MM.1S (cell line): ENCODE measurements at places on chromosomes 3 and 15.

DNA sequence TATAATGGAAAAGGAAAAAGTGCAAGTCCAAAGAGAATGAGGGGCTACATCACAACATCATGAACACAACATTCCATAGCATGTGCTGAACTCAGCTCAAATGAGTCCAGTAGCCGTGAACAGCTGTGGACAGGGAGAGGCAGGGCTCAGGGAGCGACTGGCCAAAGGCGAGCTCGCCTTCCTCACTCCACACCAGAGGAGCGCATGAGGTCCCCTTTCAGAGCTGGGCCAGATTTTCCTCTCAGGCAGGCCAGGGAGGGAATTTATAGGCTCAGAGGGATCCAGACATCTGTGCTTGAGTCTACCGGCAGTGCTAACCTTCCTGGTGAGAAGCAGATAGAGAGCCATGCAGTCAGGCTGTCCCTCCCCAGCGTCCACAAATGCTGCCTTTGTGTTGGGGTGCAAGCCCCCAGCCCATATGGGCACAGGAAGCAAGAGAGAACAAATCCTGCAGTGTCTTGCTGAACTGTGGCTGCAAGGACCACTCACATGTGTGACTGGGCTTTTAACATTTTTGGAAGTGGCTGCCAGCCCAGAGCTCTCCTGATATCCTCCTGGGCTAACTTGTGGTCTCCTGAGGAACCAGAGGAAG lies 32.5 kb downstream of the ARHGEF3 start:
- no peak for DNase-seq

DNA sequence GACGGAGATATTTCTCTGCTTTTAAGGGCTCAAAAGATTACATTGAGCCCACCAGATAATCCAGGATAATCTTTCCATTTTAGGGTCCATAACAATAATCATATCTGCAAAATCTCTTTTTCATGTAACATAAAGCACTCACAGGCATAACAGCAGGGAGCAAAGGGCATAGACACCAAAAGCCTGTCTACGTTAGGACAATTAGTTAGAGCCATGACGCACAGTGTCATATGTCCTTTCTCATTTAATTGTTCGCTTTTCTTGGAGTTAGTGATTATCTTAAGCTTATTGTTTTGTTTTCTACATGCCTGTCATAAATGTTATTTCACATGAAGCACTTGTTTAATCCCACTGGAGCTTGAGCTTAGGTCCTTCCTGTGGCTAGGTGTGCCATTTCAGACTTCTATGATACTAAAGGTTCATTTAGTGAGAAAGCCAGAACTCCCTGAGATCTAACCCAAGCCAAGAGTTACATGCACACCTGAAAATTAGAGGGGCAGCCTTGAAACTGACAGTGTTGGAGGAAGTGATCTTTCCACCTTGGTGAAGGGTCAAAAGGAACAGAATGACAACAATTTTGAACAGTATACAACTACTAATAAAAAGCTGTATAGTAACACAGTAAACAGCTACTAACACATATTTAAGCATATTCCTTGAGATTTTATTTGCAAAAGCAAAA lies 11.7 kb upstream of the HHATL start:
- no peak for DNase-seq

GRCh38 chr3:127654374-127654773 lies 18.4 kb upstream of the ABTB1 start:
- no peak for DNase-seq

- DNase-seq, result no peak
Measured at GRCh38 chr3:9194509-9195184, 54.8 kb downstream of the SRGAP3 start.

- no peak for DNase-seq
Measured at GRCh38 chr3:177640319-177640965, 443.2 kb upstream of the TBL1XR1 start.

GRCh38 chr3:15820911-15821310 lies 23.1 kb upstream of the ANKRD28 start:
- DNase-seq, result no peak

DNA sequence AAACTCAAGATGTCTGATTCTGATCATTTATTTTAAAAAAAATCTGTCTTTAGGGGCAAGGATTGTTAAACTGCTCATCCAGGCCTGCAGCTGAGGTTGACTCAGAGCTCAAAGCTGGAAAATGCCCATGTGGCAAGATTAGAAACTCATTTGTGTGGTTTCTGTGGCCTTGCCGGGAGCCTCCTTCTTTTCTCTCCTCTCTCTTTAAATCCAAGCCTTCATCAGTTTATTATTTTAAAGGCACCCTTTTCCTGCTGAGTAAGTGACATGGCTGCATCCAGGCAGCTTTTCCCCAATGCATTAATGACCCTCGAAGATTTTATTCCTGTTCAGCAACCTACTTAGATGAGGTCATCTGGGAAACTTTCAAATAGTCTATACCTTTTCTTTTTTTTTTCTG lies 221.3 kb upstream of the CDIN1 start:
- DNase-seq, result no peak

GRCh38 chr3:51275111-51275805 lies 109.8 kb upstream of the MANF start:
- no peak for DNase-seq

DNA sequence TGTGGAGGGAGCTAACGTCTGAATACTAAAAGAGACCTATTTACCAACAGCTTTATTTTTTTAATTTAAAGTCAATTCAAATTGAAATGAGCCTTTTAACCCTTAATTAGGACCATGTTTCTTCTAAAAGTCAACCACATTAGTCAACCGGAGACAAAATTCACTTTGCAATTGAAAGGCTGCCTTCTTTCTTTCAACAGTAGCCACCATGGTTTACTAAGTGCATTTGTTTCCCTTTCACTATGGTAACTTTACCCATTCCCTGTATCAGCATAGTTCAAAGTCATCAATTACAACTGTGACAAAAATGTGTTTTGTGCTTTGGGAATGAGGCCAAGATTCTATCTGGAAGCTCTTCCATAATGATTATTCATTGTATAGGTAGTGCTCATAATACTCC lies 225.4 kb downstream of the EPHA3 start:
- no peak for DNase-seq

- DNase-seq, result no peak
Measured at GRCh38 chr3:24225385-24225950, 269.2 kb downstream of the THRB start.
